ENCODE measurements at places on chromosomes 6 and 20.

DNA sequence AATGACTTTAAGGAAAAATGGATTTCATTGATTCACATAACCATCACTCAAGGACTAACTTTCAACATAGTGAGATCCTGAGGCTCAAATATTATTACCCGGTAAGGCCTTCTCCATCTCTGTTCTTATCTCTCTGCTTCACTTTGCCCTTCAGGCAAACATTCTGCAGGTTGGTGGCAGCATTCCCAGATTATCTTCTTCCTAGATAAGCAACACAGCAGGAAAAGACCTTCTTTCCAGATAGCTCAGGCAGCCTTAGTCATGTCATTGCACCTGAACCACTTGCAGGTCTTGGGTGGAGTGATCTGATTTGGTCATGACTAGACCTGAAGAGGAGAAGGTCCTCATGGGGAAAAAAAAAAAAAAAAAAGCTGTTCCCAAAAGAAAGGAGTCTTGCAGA, 5.3 kb upstream of the HIVEP2 start:
- no peak for DNase-seq

DNA sequence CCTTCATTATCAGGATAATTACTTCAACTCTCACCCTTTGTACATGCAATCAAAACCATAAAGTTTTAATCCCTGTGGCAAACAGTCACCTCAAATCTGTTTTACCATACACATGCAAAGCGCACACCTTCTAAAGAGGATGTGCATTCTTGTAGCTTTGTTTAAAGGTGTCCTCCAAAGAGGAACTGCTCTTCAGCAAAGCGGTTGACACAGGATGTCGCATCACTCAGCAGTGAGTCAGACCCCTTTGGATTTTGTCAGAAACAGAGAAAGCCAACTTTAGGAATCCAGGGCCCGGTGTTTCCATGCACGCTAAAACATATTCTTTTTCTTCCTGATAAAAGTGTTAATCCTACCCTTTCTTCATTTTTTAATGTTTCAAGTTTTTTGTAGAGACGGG, 268.3 kb upstream of the ARID1B start:
- DNase-seq: no peak

- DNase-seq: no peak
These were observed 199.2 kb upstream of the PRDM1 start for GRCh38 chr6:105886814-105887544.

DNA sequence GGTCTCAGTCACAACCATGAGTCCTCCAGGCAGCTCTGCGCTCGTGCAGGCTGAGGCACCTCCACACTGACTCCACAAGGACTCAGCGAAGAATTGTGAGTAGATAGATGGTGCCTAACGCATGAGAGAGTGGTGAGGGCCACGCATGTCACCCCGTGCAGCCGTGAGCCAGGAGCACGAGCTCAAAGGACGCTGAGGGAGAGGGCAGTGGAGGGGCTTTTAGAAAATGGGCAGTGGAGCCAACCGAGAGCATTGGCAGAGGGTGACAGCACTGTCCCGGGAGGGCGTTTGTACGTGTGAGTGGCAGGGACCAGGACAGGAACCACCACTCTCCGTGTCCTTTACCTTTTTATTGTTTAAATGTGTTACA, 105.6 kb downstream of the PSMB1 start:
- DNase-seq: no peak

DNA sequence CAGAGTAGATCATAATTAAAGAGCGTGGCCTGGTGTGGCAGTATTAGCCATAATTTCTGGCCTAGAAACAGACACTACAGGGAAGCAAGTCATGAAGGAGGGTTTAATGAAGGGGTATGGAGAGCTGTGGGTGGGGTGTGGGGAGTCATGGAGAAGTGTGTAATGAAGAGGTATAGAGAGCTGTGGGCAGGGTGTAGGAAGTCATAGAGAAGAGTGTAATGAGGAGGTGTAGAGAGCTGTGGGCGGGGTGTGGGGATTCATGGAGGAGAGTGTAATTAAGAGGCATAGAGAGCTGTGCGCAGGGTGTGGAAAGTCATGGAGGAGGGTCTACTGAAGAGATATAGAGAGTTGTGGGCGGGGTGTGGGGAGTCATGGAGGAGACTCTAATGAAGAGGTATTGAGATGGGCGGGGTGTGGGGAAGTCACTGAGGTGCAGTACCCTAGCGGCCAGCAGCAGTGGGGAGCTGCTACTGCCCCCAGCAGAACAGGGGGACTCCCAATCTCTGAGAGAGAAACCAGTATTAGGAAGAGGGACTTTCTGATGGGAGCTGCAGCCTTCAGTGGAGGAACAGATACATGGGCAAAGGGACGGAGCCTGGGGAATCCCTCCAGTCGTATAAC, 145.4 kb upstream of the FOXA2 start:
- DNase-seq: no peak

DNA sequence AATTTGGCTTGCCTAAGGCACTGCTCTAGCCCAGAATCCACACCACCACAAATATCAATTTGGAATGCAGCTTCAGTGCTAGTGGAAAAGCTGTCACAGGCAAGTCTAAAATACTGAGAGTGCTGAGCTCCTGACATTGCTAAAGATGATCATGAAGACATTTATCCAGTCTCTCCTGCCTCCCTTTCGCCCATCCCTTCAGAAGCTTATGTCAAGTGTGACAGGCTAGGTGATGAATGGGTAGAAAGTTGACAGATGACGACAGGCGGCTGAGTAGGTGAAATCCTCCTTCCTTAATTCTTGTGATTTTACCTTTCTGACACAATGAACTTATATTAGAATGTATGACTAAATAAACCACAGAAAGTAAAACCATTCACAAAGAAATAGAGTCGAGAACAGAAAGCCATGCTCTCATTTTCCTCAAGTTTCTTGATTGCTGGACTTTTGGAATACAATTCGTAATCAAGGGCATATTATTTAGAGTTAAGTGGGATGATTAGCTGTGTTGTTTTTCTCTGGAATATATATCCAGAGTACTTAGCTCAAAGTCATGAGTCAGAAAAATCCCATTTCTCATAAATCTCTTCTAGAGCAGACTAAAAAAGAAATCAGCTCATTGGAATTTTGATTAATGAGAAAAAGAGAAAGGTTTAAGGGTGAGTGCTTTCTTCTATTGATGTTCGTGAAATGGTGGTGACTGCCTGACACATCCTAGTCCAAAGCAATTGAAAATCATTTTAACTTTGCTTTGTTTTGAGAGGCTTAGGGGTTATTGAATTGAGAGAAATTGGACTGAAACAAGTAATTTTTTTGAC, 1228.2 kb upstream of the CITED2 start:
- DNase-seq: no peak

GRCh38 chr20:36758276-36758675, 12.4 kb upstream of the NDRG3 start:
- no peak for DNase-seq

DNA sequence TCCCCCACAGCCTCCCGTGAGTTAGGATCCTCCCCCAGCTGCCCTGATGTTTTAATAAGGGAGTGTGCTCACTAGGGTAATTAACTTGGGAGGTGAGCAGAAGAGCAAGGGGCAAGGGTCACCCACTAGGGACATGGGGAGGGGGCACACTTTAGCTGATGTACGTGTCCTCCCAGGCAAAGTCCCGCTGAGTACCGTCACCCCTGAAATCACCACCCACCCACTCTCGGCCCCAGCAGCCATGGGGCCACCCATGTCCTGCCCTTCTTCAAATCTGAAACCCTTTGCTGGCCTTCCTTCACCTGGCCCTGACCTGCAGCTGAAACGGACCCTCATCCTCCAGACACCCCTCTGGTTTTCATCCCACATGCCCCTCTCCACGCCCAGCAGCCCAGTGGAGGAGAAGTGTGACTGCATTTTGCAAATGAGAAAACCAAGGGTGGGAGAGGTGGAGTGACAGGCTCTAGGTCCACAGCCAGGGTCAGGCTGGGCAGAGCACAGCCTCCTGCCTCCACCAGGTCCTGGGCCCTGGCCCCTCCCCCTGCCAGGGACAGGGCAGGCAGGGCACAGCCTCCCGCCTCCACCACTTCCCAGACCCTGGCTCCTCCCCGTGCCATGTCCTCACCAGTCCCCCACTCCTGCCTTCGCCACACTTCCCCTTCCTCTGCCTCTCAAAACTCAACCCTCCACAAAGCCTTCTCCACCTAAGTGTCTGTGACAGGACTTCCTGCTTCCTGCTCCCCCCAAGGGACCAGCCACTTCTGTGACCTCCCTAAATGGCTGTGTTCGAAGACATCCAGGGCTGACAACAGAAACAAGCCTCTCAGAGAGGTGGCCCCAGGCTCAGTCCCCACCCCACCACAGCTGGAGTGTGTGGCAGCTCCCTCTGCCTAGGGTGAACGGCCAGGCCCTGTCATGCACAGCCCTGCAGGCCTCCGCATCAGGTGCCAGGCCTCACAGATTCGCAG, 15.1 kb downstream of the ACSS1 start:
- peak; percentile 17 for DNase-seq

DNA sequence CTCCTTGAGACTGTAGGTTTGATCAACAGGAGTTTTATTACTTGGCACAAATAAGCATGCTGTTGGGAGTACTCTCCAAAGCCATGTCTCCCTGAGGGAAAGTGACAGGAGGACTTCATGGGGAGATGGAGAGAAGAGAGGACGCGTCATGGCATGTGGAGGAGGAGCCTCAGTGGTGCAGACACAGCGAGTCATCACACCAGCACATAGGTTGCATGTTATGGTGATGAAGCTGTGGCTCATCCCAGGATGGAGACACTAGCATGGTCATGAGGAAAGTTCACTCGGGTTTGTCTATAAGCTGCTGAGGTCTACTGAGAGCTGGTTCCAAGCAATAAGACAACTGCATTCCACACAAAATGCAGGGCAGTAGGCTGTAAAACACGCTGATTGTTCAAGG, 13.2 kb upstream of the SSTR4 start:
- DNase-seq: no peak

DNA sequence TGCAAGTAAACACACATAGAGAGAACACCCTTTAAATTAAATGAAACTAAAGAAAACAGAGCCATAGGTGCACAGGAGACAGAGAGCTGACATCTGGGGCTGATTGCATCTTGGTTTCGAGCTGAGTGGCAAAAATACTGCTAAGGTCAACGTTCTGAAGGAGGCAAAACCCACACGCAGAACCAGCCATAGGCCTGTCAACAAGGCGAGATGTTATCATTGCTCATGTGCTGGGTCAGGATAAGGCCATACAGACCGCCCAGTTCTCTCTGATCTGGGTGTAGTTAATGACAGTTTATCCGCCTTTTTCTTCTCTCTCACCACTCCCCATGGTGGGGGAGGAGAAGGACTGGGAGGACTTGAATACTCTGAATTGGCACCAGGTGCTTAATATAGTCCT, 4.5 kb upstream of the FAM110A start:
- DNase-seq: no peak

GRCh38 chr6:27472182-27472616, 706 bp downstream of the ZNF184 start:
- DNase-seq: peak; percentile 83

DNA sequence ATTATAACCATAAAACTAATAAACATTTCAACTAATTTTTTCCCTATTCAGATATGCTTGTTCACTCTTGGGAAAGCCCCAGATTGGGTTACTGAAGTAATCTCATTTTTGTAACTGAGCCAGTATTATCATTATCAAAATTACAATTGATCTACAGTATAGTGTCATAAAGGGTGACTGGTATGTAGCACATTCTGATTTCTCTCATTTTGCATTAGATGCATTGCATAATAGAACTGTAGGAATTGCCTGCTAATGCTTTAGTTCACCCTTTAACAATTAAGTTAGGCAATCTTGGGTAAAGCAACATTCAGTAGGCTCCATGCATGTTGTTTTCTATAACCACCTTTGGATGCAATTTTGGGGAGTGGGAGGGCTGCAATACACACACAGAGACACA, 150.8 kb upstream of the FLRT3 start:
- no peak for DNase-seq

- DNase-seq: no peak
These were observed at the start of gene OR2J1 for GRCh38 chr6:29099190-29099589. OR2J1 (plus strand) TSS chr6:29099490; CDS start chr6:29100943, 1,453 bp downstream.

DNA sequence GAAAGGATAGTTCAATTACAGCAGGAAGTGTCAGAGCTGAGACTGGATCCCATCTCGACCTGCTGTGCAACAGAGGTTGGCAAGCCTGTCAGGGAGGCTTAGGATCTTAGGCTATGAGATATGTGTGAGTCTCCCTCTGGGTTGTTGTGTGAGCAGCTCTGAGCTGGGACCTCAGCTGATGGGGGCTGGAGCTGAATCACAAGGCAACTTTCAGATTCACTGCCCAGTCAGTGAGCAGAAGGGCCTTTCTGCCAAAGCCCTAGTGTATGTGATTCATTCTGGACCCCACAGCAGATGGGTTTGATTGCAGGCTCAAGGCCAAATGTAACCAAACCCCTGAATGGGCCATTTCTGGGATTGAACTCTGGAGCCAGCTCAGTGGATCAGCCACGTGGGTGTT, 4.5 kb downstream of the PI3 start:
- DNase-seq: no peak

DNA sequence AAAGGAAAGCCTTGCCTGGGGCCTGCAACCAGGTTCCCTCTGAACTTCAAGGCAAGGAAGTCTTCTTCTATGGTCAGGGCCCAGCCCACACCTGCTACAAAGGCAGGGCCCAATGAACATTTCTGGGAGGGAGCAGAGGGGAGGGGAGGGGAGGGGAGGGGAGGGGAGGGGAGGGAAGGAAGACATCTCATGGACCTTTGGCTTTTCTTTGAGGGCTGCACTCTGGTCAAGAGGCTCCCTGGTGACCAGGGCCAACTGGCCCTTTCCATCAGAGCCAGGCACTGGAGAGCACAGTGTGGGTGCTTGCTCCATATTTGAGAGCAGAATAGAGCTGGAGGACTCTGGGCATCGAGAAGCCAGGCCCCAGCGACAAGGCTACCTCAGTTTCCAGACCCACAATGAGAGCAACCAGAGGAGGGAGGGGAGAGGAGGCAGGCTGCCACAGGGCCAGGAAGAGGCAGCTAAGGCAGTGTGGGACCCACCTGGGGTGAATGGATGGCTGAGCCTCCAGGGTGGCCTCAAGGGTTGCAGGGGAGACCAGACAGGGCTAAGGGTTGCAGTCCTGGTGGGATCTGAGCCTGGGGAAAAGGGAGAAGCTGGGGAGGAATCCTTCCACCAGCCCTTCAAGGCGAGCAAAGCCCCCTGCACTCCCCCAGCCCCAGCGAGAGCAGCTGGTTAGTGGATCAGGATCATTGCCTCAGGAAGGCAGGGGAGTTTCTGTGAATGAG, 84.8 kb downstream of the MRPL14 start:
- no peak for DNase-seq

GRCh38 chr6:52635049-52635577, 35.8 kb upstream of the TMEM14A start:
- no peak for DNase-seq

- DNase-seq: no peak
These were observed 275.2 kb upstream of the CNR1 start for GRCh38 chr6:88441346-88441745.

- no peak for DNase-seq
These were observed 2.1 kb downstream of the EZR start for GRCh38 chr6:158816803-158817727.

Data from T-helper 1 cell (primary cell).